ENCODE measurements at places on chromosomes 11 and 22. TPM values are rescaled to one million over a fixed set of nuclear protein-coding genes. Genes with fewer than 3 reads are reported as not detected.

The TP53I11 gene
- 11.8 TPM for total RNA-seq

DNA sequence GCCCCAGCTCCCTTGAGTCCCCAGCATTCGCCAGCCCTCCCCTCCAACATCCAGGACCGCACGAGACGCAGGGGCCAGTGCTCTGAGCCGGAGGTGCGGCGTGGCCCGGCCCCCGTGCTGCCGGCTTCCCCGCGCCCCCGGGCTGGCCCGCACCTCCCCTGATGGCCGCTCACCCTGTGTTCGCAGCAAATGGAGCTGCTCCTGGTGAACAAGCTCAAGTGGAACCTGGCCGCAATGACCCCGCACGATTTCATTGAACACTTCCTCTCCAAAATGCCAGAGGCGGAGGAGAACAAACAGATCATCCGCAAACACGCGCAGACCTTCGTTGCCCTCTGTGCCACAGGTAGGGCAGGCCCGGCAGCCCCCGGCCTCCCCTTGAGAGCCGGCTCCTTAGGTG, 2.7 kb downstream of the CCND1 start:
- no peaks in the 10 kb centered on the region for H3K4me1 ChIP-seq
- no peak overlapping the region for H3K27ac ChIP-seq
- DNase-seq = no peak

- H3K27me3 ChIP-seq = no peaks in the 10 kb centered on the region
- no peak overlapping the region for H3K27ac ChIP-seq
- no peaks in the 10 kb centered on the region for H3K36me3 ChIP-seq
- DNase-seq = no peak
- no peak overlapping the region for H3K4me3 ChIP-seq
- no peaks in the 10 kb centered on the region for H3K4me1 ChIP-seq
Measured at GRCh38 chr11:128180441-128181087, 406.8 kb downstream of the ETS1 start.

GRCh38 chr11:75706260-75706729, 11.3 kb upstream of the MOGAT2 start:
- no peaks in the 10 kb centered on the region for H3K27me3 ChIP-seq
- no peak overlapping the region for H3K4me3 ChIP-seq
- no peak overlapping the region for H3K27ac ChIP-seq
- no peaks in the 10 kb centered on the region for H3K36me3 ChIP-seq

DNA sequence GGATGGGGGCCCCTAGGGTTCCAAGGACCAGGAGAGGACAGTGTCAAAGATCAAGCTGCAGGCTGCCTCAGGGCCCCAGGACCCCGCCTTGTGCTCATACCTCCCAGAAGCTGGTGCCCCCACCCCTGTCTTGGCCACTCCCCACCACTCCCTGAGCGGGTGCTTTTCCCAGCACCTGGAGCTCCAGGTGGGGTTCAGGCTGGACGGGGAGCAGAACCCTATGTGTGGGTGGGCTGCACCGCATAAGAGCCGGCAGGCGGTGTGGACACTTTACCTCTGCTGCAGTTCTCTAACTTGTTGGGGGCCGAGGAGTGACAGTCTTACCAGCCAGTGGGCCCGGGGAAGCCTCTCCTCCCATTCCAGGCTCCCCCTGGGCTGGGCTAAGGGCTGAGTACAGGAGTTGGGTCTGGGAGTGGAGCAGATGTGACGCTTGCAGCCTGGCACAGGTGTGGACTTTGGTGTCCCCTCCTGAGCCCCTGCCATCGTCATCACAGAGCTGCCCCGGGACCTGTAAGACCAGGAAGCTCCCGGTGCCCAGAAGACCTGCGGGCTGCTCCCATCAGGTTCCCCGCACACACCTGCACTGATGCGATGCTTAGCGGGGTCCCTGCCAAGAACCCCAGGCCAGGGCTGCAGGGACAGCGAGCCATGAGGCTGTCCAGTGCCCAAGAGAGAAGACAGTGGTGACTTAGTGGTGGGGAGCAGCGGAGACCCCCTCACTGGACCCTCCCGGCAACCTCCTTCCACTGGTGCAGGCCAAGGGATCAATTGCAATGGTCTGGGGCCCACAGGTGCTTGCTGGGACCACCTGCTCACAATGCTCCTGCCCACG, 674.5 kb downstream of the BRD1 start:
- H3K27me3 ChIP-seq = no peaks in the 10 kb centered on the region
- no peak overlapping the region for H3K4me3 ChIP-seq
- H3K36me3 ChIP-seq = no peaks in the 10 kb centered on the region

GRCh38 chr11:64566042-64566914, 24.7 kb upstream of the SLC22A12 start:
- peaks cover 7% of the 10 kb centered on the region for H3K4me1 ChIP-seq
- H3K27me3 ChIP-seq = no peaks in the 10 kb centered on the region
- no peak overlapping the region for H3K4me3 ChIP-seq
- H3K36me3 ChIP-seq = no peaks in the 10 kb centered on the region

- DNase-seq = peak; percentile 53
- H3K36me3 ChIP-seq = no peaks in the 10 kb centered on the region
- H3K27ac ChIP-seq = no peak overlapping the region
- H3K27me3 ChIP-seq = no peaks in the 10 kb centered on the region
Measured at GRCh38 chr11:59053387-59053786, 32.7 kb upstream of the GLYATL1B start.

The CSNK2A3 gene
- total RNA-seq = 1.4 TPM

The MS4A12 gene
- total RNA-seq = not detected

All from right lobe of liver (tissue), 6 donors.